ENCODE measurements at places on chromosomes 13 and 19.

- DNase-seq = no peak
Measured at GRCh38 chr19:28066988-28067387, 1146.0 kb downstream of the UQCRFS1 start.

DNA sequence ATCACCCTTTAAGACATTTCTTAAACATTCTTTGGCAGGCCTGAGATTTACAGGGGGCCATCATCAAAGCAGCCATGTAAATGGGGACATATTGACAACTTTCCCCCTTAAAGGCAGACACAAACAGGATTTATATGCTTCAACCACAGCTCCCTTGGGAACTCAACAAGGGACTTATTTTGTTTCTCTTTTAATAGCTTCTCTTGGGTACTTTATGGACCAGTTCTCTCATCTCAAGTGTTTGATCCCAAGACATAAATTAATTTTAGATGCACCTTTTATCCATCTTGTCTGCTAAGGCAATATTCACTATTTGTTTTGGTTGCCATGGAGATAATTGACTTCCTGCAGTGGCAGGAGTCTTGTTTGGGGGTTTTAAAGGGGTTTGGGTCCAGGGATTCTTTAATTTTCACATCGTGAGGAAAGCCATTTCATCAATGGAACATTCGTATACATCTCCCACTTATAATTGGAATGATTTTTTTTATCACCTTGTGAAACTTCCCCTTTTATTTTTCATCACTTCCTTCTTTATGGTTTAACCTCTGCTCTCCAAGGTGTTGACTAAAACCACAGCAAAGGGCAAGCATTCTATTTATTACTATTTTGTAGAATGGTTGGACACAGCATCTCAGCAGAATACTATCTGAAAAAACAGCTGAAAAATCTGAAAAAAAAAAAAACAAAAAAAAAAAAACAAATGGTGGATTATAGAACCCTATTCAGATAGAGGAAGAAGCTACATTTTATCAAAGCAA is 726.0 kb downstream of the DIAPH3 start:
- no peak for DNase-seq

- DNase-seq = peak; percentile 68
Measured at GRCh38 chr19:50486823-50487515, 10.3 kb upstream of the GARIN5A start.

DNA sequence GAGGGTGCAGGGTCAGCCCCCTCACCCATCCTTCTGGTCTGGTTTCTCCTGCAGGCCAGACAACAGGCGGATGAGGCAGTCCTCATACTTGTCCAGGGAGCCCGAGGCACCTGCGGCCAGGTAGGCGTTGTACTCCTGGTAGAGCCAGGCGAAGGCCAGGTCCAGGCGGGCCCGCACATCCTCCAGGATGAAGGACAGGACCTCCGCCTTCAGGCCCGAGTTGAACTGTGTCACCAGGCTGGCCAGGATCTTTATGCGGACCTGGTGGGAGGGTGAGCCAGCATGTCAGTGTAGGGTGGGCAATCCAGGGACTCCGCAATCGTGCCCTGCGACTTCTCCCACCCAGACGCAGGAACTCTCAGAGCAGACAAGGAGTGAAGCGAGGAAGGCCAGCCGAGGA is 13.8 kb upstream of the RSPH6A start:
- no peak for DNase-seq

DNA sequence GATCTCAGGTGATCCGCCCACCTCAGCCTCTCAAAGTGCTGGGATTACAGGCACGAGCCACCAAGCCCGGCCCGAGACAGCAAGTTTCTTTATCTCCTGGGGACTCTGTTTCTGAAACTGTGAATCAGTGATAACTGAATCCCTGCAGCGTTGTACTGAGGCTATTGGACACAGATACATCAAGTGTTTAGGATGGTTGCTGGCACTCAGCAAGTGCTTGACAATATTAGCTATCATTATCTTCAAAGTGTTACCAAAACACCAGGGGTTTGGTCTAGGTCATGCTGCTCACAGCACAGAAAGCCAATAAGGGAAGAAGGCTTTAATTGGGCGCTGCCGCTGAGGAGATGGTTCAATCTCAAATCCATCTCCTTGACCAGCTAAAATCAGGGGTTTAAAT is 20.5 kb upstream of the PNMA8C start:
- no peak for DNase-seq

- DNase-seq = no peak
Measured at GRCh38 chr19:46116121-46116520, 8.4 kb downstream of the IGFL3 start.

GRCh38 chr13:104592545-104593250 is 1526.5 kb upstream of the SLC10A2 start:
- DNase-seq = no peak

DNA sequence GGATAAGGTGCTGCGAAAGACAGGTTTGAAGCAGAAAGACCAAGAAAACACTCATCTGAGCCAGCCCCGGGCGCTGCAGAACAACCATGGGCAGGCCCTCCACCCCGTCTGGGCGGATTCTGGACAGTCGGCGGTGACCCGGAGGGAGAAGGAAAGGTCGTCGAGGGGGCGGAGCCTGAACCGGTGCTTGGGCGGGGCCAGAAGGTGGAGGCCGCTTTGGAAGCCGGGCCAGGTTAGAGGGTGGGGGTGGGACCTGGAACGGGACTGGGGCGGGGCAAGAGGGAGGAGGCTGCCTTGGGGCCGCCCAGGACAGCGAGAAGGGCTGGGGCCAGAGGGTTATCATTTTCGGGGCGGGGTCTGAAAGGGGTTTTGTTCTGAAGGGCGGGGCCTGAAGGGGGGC is 5.0 kb upstream of the ZNF765 start:
- DNase-seq = no peak

DNA sequence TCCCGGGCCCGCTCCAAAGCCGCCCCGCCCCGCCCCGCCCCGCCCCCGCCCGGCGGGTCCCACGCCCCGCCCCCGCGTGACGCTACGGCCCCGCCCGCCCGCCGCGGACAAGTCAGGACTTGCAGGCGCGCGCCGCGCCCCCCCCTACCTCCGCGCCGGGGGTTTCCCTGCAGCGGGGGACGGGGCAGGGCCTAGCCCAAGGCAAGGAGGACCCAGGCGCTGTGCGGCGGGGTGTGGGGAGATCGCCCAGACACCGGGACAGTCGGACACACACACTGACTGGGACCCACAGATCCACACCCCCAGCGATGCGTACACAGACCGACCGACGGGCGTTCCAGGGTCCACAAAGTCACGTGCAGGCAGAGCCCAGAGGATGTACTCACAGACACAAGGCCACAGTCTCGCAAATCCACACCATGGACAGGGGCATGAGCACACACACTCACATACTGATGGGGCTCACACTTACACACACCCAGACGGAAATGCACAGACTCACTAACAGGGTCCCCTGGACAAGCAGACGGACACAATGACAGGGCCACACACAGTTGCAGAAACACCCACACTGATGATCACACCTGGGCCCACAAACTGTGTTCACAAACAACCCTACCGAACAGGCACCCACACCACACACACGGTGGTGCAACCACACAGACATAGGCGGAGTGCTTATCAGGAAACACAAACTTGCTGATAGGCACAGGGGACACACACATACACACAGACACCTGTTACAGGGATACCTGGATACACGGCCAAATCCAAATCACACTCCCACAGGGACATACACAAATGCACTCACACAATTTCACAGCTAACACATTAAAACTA is 436 bp upstream of the BBC3 start:
- DNase-seq = peak; percentile 86

DNA sequence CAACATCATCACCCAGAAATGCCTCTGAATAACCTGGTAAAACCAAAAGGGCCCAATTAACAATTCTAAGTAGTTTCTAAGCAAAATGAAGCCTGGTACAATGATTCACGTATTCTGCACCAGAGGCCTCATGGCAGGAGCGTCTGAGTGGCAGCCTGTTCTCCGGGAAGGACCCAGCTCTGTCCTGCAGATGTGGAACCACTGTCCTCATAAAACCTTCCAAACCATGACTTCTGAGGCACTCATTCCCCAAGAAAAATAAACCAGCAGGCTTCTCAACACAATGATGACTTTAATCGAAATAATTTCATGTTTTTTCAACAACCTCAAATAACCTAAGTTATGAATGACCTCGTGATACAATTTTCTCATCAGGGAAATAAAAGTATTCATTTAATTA is 89.9 kb downstream of the STK24 start:
- no peak for DNase-seq

GRCh38 chr19:37817180-37817981 is 38.0 kb upstream of the ZNF573 start:
- DNase-seq = peak; percentile 21

DNA sequence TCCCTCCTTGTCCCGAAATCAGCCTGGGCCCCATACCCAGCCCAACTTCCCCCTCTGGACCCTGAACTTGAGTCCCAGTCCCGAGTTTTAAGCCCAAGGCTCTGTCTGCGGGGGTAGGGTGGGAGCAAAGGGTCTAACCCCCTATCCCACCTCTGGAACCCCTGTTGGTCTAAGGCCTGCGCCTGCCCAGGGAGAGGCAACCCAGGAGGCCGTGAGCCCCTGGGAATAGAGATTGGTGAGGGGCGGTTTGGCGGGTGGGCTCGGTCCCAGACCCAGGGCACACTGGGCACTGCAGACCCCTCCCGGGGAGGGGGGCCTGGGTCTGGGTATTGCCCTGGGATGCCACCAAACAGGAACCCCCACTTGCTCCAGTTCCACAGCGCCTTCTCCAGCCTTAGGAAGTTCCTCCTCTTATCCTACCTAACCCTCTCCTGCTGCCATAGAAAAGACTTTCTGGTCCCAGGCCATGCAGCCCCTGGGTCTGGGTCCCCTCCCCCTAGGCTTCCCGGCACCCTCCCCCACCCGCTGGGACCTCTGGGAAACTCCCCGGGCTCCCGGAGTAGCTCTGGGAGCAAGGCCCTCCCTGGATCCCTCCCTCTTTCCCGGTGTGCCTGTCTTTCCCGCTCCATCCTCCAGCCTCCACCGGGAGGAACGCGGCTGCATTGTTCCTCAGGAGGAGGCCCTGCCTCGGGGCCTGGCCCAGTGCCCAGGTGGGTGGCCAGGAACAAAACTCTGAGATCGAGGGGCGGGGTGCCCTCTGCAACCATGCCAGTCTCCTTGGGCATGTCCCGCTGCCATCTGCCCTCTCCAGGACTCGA is 33.6 kb upstream of the NANOS3 start:
- no peak for DNase-seq

DNA sequence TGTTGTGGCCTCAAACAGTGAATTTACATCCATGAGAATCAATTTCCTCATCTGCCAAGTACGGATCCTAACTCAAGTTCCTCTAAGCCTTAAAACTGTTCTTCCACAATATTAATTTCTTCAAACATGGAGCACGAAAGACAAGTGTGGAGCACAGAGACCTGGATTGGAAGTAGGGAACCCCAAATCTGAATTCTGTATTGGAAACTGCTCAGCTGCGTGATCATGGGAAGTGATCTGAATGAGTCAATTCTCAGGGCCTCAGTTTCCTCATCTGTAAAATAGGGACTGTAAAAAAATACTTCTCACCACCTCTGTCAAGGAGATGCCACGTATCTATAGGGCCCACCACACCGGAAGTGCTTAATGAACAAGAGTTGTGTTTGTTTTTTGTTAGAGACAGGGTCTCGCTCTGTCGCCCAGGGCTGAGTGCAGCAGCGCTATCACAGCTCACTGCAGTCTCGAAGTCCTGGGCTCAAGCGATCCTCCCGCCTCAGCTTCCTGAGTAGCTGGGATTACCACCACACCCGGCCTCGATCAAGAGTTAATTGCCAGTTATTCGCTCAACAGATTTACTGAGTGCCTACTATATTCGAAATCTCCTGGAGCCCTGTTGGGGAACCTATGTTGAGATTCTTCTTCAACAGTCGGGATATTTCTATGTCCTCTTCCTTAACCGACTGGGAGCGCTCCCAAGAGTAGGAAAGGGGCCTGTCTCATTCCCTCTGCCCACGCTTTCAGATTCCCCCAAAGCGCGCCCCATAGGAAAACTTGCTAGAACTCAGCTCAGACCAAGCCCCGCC is 1.6 kb downstream of the SERTAD3 start:
- DNase-seq = no peak

- DNase-seq = no peak
Measured at GRCh38 chr13:113168211-113168610, 9.8 kb downstream of the PROZ start.

GRCh38 chr13:73715114-73715910 is 418.9 kb downstream of the KLF12 start:
- DNase-seq = peak; percentile 23

- DNase-seq = no peak
Measured at GRCh38 chr19:15120135-15121026, 13.2 kb downstream of the SYDE1 start.

DNA sequence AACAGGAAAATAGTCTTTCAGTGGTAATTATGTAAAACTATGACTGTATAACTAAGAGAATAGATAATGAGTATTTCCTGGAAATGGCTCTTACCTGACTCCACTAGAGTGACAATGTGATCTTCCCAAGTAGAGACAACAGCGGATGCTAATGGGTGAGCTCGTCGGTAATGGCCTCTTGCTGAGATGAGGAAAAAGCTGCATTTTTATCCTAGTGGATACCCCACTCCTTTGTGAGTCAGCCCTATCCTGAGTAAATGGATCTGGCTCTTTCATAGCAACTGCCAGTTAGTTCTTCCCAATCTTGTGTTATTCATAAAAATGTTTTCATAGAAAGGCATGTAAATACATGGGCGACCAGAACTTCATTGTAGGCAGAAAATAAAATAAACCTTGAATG is 299.5 kb downstream of the NALCN start:
- no peak for DNase-seq

GRCh38 chr13:101941095-101941783 is 460.6 kb downstream of the FGF14 start:
- no peak for DNase-seq

- no peak for DNase-seq
Measured at GRCh38 chr13:79710376-79710775, 229.4 kb downstream of the NDFIP2 start.

DNA sequence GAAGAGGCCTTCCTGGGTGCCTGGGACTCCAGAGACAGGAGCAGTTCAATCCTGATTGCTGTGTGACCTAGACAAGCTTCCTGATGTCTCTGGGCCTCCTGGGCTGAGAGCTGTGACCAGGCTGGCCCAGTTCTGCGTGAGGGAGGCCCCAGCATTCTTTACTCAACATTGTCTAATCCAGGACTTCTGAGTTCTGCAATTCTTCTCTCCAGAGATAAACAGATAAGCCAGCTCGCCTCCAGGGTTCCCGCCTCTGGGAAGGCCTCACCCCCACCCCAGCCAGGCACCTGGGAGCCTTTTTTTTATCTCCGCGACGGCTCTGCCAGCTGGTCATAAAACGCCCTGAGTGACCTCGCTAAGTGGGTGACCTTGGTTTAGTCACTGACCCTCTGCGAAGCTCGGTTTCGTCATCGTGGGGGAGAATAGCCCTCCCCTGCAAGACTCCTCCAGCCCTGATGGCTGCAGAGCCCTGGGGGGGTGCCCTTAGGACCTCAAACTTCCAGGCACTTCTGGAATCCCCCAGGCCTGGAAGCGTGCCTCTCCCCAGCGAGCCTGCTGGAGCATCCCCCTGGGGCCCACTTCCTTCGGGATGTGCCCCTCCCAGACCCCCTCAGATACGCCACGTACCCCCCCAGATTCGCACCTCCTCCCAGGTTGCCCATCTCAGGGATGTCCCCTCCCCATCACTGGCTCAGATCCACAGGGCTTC is 1.9 kb downstream of the SULT2B1 start:
- DNase-seq = no peak
